Urinary bladder (tissue), 4 donors: ENCODE measurements at places on chromosomes 3 and 15. TPM values are rescaled to one million over a fixed set of nuclear protein-coding genes. Genes with fewer than 3 reads are reported as not detected.

BLOC1S6 gene
- total RNA-seq: 83.9 TPM

CEP19 gene
- 3.8 TPM for total RNA-seq

SCAANT1 gene
- total RNA-seq: not detected

ZCWPW2 gene
- 4.6 TPM for total RNA-seq

TMEM87A gene
- 100.0 TPM for total RNA-seq

BCL6 gene
- 9.8 TPM for total RNA-seq

SCG3 gene
- total RNA-seq: 1.9 TPM

KIF15 gene
- total RNA-seq: 16.1 TPM

ERC2 gene
- 3.0 TPM for total RNA-seq

RTP3 gene
- not detected for total RNA-seq
